ENCODE measurements at places on chromosomes 2 and 18.

DNA sequence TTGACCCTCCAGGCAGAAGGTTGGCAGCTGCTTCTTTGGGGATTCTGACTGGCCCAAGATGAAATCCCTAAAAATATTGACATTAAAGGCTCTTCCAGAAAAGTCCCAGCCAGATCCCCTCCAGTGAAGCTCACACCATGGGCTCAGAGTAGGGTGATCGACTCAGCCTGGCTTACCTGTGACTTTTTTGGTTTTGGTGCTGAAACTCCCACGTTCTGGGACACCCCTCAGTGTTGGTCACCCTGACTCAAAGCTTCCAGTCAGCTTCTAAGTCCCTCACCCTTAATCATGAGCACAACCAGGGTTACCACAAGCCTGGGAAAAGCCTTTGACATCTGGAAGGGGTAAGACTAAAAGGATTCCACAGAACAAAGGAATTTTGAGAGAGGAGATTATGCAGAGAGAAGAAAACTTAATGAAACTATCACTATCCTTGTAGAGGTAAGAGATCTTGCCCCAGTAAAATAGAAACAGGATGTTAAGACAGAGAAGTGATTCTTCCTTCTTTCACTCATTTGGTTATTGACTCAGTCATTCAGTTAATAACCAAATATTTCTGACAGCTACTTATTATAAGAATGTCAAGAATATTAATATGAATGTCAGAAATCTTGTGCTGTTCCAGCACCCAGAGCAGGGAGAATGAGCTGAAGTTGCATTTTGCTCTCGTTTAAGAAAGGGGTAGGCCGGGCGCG is 66.8 kb upstream of the SEC11C start:
- peak; percentile 22 for DNase-seq

- peak; percentile 30 for DNase-seq
Observed at GRCh38 chr2:148568597-148568996, 76.0 kb upstream of the EPC2 start.

DNA sequence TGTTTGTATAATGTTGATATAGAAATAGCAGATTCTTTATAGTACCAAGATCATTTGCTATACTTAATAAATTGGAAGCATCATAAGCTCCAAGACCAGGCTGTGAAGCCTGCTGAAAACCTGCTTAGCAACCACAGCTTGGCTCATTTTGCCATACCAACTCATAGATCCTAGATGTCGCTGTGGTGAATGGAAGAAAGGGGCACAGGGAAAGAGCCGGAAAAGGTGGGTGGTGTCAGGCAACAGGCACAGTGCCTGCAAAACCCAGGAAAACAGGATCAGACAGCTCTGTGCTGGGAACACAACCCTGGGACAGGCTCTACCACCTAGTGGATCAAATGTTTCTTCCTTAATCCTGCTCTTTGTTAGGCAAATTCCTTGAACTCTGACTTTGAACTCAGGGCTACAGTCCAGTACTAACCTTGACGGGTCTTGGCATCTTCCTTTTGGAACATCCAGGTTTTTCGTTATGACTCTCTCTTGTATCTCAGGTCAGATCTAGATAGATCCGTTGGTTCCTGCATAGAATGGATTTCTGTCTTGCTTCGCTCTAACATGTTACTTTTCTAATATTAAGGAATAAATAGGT is 31.6 kb downstream of the TWSG1 start:
- no peak for DNase-seq

DNA sequence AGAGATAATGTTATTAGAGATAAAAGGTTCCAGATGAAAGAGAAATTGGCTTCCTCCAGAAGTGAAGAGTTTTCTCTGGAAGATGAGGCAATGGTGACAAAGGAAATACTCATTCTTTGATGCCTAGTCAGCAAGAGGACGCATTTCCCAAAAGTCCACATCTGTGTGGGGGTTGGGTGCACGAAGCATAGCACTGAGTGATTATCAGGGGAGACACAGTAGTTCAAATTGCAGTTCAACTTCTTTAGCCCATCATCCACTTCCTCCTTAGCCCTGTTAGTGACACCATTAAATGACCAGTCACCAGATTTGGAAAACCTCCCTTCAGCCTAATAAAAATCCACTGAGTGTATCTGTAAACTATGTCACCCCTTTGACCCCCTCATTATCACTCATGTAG is 80.9 kb upstream of the PHLPP1 start:
- no peak for DNase-seq

- no peak for DNase-seq
Observed at GRCh38 chr2:28199995-28200679, 192.5 kb upstream of the FOSL2 start.

DNA sequence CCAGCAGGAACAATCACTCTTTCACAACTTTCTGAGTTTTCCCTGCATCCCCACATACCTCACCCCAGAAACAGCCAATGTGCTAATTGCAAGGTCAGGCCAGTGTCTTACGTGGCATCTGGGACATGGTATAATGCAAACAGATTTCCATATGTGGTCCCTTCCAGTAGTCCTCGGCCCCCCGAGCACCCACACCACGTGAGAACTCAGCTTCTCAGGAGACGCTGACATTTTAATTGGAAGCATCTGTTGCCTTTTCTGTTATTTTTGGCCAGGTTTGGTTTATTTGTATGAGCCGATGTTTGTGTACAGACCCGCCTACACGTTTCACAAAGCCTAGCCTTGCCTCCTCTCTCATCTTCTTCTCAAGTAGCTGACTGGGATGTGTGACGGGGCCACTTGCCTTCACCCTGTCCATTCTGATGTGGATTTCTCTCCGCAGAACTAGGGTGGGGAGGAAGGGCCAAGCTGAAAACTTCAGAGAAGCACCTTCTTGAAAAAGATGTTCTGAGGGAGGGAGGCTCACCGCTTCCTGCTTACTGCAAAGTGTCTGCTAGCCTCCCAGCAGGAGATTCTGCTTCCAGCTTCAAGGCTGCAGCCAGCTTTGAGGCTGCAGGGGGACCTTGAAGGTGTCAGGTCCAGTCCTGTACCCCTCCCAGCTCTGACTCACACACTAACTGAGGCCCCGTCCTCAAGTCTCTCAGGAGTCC is 109.6 kb upstream of the SLC14A2 start:
- no peak for DNase-seq

- no peak for DNase-seq
Observed at GRCh38 chr2:200689115-200689514, 103.3 kb downstream of the AOX1 start.

GRCh38 chr18:23365602-23366001 is 87.5 kb upstream of the RIOK3 start:
- no peak for DNase-seq

- no peak for DNase-seq
Observed at GRCh38 chr2:217121565-217121964, 261.7 kb upstream of the TNP1 start.

GRCh38 chr2:48039209-48039990 is 133.1 kb upstream of the FBXO11 start:
- no peak for DNase-seq

- no peak for DNase-seq
Observed at GRCh38 chr2:29917781-29918180, 3.6 kb downstream of the ALK start.

DNA sequence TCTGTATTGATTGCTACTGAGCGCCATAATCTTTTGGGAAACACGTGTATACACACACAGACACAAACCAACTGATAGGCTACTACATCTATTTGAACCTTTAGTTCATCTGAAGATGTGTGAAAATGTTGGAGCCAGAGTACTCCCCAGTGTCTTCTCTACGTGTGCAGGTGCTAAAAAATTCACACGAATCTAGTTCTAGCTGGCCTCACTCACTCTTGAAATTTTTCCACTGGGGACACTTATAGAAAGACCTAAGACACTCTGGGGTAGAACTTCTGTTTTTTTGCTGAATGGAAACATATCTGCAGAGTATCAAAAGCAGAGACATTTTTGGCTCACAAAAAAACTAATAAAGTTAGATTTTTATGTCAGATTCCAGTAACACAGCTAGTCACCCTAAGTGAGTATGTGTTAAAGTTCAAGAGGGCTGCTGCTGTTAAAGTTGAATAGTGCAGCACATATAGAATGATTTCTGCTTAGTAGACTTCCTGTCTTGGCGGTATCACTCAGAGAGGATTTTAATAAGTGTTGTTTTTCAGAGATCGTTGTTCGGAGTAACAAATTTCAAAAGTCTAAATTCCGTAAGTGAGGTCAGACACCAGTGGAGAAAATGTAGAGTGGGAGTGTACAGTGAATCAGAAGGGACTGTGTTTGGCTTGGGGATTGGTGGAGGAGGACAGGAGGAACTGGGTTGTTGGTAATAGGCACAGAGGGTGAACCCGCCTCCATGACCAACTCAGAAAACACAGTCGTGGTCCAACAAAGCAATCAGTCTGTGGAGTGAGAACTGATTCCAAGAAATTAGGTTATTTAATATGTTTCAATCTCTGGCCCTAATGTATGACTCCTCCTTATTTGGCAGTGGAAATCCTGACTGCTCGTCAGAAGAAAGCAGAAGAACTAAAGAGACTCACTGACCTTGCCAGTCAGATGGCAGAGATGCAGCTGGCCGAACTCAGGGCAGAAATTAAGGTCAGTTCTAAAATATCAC is 43.1 kb downstream of the KCTD18 start:
- DNase-seq = peak; percentile 68

DNA sequence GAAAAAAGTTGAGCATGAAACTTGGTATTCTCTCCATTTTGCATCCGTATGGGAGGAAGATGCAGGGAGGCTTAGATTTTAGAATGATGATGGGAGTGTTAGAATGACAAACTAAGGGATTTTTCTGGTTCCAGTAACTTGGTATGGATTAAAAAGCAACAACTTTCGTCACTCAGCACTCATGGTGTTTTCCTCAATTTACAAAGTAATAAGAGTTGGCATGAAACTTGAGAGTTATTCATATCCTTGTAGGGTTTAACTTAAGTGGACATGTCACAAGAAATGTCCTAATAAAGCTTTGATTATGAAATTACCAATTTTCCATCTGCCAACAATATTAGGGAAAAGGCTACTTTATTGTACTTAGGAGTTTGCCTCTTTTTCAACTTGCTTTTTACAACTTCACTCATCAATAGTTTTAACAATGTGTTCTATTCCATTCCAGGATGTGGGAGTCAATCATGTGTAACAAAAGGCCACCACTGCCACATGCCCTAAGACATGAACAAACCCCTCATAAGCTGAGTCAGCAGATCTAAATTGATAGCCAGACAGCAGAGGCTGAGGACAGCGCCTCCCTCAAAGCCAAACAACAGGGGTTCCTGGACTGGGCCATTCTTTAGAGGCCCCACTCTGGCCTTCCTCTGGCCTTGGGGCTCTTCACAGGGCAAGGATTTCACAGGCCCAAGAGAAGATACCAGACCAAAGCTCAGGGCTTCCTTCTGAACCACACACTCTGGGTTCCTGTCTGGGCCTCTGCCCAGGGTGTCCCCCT is 265.8 kb downstream of the TNS1 start:
- DNase-seq = no peak

- no peak for DNase-seq
Observed at GRCh38 chr2:109139002-109139401, 10.0 kb downstream of the SH3RF3 start.

- DNase-seq = peak; percentile 76
Observed at GRCh38 chr2:96241900-96242611, 23.7 kb downstream of the TMEM127 start.

DNA sequence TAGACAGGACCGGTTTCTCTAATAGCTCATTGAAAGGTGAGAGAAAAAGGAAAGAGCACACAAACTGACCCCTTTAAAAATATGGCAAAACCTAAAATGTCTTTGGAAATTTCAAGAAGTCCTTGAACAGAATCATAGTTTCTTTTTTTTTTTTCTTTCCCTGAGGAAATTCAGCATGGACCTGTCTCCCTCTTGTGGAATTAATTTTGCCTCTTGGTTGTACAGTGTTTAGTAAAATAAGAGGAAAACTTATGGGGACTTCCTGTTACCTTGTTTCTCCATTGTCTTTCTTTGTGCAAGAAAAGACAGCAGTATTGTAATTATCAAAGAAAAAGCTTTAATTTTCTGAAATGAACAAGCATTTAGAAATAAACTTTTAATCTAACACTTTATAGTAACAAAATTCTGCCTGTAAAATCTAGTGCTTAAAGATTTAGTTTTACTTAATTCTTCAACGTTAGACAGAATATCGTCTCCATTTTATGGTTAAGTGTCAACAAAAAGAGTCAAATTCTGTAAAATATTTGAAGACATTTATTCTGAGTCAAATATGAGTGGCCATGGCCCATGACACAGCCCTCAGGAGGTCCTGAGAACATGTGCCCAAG is 176.3 kb upstream of the NABP1 start:
- no peak for DNase-seq

GRCh38 chr2:190973262-190973661 is 40.7 kb downstream of the STAT1 start:
- DNase-seq = no peak

- no peak for DNase-seq
Observed at GRCh38 chr18:69936191-69936558, 11.5 kb downstream of the CD226 start.

DNA sequence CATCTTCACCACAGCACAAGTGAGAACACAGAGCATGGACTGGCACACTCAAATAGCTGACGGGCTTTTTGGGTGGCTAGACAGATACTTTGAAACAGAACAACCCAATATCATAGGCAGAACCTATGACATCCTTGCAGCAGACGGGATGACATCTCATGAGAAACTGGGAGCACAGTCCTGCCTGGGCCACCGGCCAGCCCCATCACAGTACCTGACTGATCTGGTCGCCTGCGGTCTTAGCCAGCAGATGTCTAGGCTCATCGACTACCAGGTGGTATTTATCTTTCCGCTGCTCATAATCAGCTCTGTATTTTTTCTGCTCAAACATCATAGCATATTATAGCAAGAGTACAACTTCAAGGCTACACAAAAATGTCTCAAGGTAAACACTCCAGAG is 124.3 kb downstream of the RIF1 start:
- DNase-seq = no peak

- DNase-seq = no peak
Observed at GRCh38 chr2:114642166-114642770, 199.8 kb downstream of the DPP10 start.

DNA sequence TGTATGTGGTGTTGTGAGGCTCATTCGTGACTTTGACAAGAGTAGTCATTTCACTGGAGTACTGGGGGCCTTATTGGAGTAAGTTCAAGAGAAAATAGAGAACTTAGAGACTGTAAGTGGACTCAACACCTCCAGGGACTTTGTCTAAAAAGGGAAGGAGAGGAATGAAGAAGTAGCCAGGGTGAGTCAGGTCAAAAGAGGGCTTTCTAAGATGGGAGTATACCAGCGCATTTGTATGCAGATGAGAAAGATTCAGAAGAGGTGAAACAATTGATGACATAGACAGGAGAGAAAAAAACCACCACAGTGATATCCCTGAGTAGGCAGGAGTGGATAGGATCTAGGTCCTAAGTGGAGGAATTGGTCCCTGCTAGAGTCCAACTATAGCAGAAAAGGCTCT is 246.8 kb downstream of the IKZF2 start:
- DNase-seq = no peak

- peak; percentile 41 for DNase-seq
Observed at GRCh38 chr2:230441227-230441897, 25.4 kb downstream of the SP100 start.

DNA sequence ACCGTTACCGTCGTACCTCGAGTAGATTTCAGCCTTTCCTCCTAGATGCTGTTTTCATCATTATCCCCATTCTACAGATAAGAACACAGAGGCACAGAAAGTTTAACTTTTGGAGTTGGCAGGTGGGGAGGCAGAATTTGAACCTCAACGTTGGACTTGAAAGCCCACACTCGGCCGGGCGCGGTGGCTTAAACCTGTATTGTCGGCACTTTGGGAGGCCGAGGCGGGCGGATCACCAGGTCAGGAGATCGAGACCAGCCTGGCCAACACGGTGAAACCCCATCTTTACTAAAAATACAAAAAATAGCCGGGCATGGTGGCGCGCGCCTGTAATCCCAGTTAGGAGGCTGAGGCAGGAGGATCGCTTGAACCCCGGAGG is 11.5 kb downstream of the CATIP start:
- DNase-seq = no peak

- no peak for DNase-seq
Observed at GRCh38 chr2:56444339-56444738, 260.5 kb downstream of the CCDC85A start.

Measured in stimulated activated CD4-positive, alpha-beta T cell treated with anti-CD3 and anti-CD28 coated beads, Interleukin-1b, Interleukin-23, amount 100 ng/mL, for 48 hours (primary cell).